T1000 (cell line): ENCODE measurements at places on chromosomes 7 and 10.

- DNase-seq: no peak
These were observed 709.7 kb upstream of the SEMA3D start for GRCh38 chr7:85896531-85896930.

DNA sequence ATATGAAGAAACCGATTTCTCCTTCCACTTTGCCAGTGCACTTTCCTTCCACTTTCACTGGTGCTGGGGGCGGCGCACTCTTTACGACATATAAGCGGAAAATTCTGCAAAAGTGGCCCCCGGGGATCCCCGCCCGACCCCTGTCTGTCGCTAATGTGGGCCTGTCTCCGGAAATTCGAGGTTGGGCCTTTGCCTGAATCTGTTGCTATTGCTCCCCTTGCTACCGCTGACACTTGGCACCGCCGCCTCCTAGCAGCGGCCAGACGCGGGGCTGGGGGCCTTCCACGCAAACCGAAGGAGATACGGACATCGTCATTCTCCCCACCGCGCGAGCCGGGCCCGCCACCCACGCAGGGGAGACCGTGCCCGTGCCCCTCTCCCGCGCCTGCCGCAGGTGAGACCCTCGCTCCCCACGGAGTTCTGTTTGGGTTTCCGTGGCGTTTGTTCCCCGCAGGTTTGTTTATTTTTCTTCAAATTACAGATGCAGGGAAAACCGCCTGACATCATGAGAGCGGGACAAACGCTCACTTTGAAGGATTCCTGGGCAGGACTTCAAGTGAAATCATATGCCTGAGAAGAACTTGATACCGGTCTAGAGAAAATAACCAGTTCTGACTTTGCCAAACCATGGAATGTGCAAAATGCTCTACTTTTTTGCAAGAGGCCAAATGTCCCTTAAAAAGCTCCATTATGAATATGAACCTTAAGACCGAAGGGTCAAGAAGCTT lies 5.0 kb downstream of the TWIST1 start:
- no peak for DNase-seq

DNA sequence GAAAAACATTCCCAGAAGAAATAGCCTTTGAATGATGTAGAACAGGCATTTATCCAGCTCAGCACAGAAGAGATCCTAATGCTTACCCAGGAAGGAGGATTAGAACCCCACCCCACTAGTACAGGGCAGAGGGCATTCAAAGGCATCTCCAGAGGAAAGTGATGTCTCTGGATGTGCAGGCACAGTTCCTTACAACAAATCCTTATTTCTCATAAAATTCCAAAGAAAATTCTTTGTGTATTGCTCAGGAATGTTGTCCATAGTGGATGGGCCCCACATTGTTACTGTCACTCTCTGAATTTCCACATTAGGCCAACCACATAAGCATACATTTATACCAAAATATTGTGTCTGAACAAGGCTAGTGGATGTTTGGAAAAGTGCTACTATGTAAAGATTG lies 243.0 kb downstream of the ADRA2A start:
- no peak for DNase-seq

GRCh38 chr10:70777063-70777875 lies 7.9 kb downstream of the TBATA start:
- DNase-seq: no peak

DNA sequence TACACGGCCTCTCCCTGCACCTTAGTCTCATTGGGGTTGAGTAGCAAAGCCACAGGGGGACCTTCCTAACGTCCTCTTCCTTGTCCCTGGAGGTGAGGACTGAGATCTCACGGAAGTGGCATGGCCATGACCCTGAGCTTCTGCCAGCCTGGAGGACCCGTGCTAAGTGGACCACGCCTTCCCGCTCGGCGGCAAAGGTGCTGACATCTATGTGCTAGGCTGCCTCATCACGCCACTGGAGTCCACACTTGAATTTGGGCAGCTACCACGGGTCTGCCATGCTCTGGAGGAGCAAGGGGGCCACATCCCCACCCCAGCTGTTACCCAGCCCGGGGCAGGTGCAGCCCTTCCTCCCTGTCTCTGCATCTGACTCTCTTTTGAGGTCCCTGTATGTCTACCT lies 15.3 kb downstream of the GHRHR start:
- DNase-seq: no peak

DNA sequence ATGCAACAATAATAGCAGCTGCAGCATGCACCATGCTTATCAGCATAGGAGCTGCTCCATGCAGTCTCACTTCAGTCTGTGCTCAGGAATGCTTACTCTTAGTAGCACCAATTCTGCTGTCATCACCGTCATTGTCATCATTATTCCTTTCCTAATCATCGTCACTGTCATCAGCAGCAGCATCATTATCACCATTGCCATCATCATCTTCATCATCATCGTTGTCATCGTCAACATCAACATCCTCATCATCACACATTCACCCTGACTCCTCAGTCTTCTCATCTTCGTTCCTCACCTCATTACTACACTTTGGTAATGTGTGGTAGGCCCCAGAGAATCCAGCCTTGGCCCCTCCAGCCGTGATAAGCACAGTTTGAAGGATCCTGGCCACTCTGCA lies 545.0 kb downstream of the TNS3 start:
- no peak for DNase-seq

DNA sequence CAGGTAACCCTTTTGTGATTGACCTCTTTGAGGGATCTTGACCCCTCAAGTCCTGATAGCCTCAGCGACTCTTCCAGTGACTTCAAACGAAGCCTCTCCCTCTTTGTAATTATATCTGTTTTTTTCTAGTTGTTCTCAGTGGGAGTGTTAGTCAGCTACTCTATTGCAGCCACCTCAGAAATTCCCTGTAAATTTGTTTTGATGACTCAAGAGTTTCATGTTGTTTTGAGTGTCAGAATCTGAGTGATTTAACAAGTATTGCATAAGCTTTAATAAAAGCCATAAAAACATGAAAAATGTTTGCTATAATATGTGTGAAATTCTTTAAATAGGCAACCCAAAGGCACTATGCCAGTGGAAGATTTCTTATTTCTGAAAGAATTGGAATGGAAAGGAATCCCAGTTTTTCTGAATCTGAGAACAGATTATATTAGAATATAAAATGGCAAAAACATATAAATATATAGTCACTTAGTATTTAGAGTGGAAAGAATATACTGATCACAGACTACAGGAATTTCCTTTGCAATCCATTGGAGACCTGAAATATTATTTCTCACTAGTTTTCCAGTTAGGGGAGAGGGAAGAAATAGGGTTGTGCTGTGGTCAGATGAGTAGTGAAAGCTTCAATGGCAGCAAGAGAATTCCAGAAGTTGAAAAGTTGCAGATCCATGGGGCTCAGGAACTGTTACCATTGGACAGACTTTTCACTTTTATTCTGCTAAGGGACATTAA lies 94.4 kb upstream of the SEMA3C start:
- DNase-seq: no peak

DNA sequence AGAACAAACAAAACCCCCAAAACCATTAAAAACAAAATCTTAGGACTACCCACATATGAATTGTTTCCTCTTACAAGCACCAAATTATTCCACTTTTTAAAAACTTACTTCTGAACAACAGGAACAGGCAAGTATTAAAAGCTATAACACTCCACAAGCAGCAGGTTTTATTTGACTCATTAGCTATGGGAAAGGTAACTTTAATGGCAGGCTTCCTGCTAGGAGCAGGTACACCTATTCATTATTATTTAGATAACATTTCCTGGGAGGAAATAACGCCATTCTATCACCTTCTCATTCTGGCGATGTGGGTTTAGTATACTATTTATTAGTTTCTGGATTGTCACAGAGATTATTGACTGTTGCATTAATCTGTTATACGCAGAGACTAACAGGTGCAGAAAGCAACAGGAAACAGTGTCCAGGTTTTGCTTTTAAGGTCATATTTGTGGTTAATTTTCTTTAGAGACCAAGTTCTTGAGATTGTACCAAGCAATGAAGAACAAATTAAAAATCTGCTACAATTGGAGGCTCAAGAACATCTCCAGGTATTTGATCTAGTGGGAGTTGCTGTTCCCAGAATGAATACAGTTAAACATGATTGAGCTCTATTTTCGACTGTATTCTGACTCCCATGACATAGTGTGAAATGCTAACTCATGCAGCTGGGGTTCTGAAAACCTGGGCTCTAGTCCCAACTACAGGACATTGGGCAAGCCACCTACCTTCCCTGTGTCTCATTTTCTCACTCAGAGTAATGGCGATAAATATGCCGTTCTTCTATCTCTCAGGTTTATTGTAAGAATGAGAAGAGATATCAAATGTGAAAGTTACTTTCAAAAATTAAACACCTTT lies 2.0 kb downstream of the CPA2 start:
- no peak for DNase-seq

GRCh38 chr10:71213761-71214440 lies 1.5 kb downstream of the UNC5B start:
- no peak for DNase-seq

DNA sequence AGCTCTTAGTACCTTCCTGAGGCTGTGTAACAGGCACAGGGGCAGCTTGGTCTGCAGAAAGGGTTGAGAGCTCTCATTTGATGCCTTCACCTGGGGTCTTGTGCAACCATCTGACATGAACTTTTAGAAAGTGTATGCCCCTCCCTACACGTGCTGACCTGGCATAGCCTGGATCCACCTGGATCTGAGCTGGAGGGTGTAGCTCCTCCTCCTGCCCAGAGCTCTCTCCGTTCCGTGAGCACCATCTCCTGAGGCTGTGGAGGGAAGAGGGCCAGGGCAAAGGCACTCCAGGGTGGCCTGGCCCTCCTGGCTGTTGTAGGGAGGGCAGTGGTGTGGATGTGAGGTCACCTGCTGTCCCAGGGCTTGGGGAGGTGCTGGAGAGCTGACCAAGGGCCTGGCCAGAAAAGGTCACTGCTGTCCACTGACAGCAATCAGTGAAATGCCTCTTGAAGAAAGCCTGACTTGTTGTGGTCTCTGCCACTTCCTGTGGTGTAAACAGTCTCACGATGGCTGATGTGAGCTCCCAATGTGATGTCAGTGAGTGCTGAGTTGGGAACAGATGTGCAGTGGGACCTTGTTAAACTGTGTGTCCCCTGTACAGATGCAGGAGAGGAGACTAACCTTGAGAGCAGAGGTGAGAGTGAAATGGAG lies 23.0 kb downstream of the AMZ1 start:
- no peak for DNase-seq

- DNase-seq: no peak
These were observed 13.0 kb downstream of the AOAH start for GRCh38 chr7:36711256-36711655.

- DNase-seq: no peak
These were observed 2.1 kb downstream of the NPC1L1 start for GRCh38 chr7:44538798-44539668.

DNA sequence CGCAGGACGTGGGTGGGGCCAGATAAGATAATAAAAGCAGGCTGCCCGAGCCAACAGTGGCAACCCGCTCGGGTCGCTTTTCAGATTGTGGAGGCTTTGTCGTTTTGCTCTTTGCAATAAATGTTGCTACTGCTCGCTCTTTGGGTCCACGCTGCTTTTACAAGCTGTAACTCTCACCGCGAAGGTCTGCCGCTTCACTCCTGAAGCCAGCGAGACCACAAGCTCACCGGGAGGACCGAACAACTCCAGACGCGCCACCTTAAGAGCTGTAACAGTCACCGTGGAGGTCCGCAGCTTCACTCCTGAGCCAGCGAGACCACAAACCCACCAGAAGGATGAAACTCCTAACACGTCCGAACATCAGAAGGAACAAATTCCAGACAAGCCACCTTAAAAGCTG lies 286.6 kb upstream of the MAGI2 start:
- no peak for DNase-seq

DNA sequence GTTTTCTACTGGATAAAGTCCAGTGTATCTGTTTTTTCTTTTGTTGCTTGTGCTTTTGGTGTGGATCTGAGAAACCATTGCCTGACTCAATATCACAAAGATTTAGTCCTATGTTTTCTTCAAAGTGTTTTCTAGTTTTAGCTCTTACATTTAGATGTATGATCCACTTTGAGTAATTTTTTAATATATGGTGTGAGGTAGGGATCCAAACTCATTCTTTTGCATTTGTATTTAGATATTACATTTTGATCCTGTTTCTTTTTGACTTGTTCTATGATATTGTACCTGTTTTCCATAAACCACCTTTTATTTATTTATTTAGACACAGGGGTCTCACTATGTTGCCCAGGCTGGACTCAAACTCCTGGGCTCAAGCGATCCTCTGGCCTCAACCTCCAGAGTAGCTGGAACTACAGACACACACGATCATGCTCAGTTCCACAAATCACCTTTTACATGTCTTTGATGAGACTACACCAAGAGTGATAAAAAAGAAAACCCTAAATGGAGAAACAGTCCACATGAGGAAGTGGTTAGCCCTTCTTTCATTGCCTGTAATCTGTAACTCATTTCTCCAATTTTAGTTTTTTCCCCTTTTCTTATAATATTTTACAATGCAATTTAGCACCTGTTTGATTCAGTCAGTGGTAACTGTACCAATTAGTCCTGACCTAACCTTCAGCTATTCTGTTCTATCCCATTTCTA lies 86.0 kb downstream of the SLC37A3 start:
- no peak for DNase-seq

- DNase-seq: no peak
These were observed 44.9 kb downstream of the TMEM178B start for GRCh38 chr7:141118767-141119166.

DNA sequence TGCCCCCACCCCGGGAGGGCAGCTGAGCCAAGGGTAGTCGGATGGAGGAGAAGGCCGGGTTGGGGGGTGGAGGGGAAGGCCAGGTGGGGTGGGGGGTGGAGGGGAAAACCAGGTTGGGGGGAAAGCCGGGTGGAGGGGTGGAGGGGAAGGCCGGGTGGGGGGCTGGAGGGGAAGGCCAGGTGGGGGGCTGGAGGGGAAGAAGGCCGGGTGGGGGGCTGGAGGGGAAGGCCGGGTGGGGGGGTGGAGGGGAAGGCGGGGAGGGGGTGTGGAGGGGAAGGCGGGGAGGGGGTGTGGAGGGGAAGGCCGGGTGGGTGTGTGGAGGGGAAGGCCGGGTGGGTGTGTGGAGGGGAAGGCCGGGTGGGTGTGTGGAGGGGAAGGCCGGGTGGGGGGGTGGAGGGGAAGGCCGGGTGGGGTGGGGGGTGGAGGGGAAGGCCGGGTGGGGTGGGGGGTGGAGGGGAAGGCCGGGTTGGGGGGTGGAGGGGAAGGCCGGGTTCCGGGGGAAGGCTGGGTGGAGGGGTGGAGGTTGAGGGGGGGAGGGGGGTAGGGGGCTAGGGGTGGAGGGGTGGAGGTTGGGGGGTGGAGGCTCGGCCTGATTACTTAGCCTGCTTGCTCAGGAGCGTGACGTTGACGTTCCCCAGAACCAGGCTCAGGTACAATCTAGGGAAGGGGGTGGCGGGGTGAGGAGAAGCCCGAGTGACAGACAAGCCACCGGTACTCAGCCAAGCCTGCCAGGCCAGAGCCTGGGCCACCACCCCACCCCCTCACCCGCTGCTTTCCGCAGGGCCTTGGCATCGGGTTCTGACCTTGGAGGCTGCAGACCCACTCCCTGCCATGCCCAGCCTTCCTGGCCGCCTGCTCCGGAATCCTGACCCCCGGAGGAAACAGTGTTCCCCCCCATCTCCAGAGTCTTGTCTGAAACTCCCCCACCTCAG lies 5.6 kb downstream of the TMEM120A start:
- DNase-seq: no peak
